Type B pancreatic cell (in vitro differentiated cells): ENCODE measurements at places on chromosomes 4 and X.
A peak's percentile ranks its signal among the peaks of the same experiment; 100 is the strongest.

DNA sequence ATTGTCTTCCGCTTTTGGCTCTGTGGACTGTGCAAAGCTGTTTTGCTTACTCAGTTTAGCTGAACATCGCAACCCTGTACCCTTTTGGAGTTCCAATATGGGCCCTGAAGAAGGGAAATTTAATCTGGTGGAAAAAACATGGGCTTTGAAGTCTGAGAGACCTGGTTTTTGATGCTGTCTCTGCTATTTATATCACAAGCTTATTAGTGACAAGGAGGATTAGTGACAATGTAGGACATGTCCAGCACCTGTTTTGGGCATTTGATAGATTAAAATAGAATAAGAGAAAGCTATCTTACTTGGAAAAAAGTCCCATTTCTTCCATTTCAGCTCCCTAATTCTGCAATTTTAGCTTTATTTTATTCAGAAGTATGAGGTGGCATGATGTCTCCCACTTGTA is 417.3 kb downstream of the SPRY1 start:
- DNase-seq: no peak

DNA sequence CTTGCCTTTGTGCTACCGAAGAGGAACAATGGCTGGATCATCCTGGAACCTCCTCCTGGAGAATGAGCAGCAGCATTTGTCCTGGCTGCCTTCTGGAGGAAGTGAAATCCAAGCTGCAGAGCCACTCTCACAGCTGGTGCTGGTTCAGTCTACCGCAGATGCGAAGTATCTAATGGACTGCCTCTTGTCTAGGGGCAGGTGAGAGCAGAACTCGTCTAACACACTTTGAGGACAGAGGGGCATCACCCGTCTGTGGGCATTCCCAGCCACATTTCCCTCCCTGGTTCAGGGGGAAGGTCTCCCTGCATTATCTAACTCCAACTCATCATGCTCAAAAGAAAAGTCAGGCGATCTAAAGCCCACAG is 338.2 kb upstream of the GATB start:
- DNase-seq: no peak

- no peak for DNase-seq
Measured at GRCh38 chrX:49829016-49829415, at the start of gene PAGE4. Gene PAGE4 (plus strand): TSS chrX:49829303. CDS start chrX:49830429, 1,126 bp downstream.

- DNase-seq: no peak
Measured at GRCh38 chr4:52420330-52420729, 238.8 kb downstream of the USP46 start.

DNA sequence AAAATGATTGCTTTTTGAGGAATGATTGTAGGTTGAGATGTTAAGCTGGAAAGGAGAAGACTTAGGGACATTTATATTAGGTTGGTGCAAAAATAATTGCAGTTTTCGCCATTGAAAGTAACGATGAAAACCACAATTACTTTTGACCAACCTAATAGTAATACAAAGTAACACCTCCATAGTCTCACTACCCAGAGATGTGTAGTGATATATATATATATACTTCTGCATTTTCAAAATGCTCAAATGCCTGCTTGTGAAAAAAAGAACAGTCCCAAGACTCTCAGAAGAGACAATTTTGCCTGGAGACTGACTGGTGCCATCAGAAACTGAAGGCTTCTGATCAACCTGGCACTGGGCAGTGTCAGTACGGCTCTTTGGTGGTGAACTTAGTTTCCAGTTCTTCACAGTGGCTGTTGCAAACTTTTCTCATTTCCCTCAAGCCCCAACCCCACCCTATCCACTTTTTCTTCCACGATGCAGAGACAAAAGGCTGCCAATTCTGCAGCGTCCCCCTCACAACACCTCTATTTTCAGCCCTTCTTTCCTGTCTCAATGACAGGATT is 35.1 kb upstream of the TAPT1 start:
- DNase-seq: no peak

DNA sequence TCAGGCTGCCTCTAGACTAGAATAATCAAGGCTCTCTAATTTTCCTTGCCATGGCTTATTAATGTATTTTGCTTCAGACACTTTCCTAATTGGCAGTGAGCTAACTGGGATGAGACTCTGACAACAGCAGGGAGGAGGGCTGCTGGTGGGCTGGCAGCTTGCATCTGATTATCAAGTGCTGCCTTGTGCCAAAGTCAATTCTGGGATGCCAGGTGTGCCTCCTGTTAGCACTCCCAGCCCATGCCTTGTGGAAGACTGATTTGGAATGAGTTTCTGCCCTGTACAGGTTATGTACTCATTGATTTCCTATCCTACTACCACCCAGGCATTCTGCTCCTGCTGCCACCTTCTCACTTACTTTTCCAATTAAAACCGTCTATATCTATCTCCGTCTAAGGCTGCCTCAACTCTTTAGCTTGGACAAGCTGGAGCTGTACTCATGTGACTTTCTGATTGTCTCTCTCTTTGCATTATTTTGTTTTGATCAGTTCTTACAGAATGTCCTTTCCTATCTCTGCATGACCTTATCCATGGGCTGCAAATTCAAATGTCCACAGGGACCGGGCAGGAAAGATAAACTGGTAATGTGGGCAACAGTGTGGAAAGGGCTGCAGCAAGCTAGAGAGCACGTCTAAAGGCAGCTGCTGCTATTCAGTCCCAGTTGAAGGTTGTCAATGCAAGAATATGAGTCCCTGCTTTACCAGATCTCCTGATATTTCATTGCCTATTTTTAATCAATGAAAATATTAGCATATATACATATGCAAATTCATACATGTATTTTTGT is 112.6 kb downstream of the GABRA2 start:
- no peak for DNase-seq

- no peak for DNase-seq
Measured at GRCh38 chr4:132824761-132825160, 324.3 kb upstream of the PCDH10 start.

GRCh38 chr4:42533042-42533441 is 123.9 kb downstream of the ATP8A1 start:
- DNase-seq: no peak

GRCh38 chr4:148542922-148543623 is 100.9 kb upstream of the NR3C2 start:
- no peak for DNase-seq

GRCh38 chr4:178140326-178140915 is 698.2 kb upstream of the AGA start:
- DNase-seq: no peak

DNA sequence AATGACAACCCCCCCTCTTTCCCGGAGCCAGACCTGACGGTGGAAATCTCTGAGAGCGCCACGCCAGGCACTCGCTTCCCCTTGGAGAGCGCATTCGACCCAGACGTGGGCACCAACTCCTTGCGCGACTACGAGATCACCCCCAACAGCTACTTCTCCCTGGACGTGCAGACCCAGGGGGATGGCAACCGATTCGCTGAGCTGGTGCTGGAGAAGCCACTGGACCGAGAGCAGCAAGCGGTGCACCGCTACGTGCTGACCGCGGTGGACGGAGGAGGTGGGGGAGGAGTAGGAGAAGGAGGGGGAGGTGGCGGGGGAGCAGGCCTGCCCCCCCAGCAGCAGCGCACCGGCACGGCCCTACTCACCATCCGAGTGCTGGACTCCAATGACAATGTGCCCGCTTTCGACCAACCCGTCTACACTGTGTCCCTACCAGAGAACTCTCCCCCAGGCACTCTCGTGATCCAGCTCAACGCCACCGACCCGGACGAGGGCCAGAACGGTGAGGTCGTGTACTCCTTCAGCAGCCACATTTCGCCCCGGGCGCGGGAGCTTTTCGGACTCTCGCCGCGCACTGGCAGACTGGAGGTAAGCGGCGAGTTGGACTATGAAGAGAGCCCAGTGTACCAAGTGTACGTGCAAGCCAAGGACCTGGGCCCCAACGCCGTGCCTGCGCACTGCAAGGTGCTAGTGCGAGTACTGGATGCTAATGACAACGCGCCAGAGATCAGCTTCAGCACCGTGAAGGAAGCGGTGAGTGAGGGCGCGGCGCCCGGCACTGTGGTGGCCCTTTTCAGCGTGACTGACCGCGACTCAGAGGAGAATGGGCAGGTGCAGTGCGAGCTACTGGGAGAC is 1.6 kb downstream of the PCDH10 start:
- peak; percentile 75 for DNase-seq

GRCh38 chrX:26442340-26442739 is 226.4 kb downstream of the MAGEB5 start:
- no peak for DNase-seq

GRCh38 chr4:187606581-187606980 is 389.0 kb upstream of the ZFP42 start:
- DNase-seq: no peak

GRCh38 chr4:44319129-44319528 is 129.5 kb downstream of the KCTD8 start:
- DNase-seq: no peak

- no peak for DNase-seq
Measured at GRCh38 chr4:87399148-87399547, 8.2 kb upstream of the HSD17B11 start.

GRCh38 chrX:123493857-123494256 is 239.0 kb downstream of the THOC2 start:
- DNase-seq: no peak

DNA sequence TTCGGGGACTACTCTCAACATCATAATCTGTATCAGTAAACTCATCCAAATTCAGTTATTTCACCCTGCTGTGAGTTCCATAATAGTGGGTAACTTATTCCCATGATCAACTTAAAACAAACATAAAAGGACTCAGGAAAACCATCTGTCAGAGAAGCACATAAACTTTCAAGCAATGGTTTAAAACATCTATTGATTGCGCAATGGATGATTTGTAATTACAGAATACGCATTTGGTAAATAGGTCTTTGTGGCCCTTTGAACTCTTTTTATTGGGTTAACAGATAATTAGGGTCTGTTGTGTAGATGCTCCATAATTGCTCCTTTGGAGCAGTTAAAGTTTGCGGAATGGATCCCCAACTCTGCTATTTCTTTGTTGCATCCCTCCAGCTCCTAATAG is 115.3 kb downstream of the KIT start:
- DNase-seq: no peak

DNA sequence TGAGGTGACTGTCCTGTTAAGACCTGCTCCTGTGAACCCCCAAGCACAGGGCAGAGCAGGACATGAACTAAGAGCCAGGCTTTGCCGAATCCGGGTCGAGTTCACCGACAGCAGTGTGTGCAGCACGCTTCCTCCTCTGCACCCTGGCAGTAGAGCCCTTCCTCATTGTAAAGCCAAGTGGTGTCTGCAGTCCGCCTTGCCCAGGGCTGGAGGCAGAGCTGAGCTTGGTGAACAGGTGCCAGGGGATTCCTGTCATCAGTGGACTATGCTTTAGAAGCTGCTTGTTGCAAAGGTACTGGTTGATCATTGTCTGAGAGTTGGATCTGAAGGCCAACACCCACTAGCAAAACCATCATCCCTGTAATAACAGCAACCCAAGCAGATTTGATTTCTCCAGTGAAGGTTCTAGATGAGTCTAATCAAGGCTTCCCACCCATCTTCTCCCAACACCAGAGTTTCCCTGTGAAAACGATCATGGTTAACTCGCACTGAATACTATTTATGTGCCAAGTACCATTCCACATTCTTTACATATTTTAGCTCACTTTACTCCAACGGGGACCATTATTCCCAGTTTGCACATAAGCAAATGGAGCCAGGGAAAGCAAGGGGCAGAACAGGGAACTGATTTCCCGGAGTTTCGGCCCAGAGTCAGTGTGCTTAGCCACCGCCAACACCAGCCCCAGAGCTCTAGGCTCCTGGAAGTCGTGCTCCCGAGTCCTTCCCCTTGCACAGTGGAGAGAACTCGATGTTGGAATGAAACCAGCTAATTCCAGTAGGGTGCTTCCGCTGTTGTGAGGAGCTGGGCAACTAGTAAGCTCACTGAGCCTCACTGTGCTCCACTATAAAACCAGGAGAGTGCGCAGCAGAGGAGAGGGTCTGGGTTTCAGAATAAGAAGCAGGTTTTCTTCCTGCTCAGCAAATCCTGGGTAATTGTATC is 1.4 kb upstream of the SLC34A2 start:
- DNase-seq: no peak

DNA sequence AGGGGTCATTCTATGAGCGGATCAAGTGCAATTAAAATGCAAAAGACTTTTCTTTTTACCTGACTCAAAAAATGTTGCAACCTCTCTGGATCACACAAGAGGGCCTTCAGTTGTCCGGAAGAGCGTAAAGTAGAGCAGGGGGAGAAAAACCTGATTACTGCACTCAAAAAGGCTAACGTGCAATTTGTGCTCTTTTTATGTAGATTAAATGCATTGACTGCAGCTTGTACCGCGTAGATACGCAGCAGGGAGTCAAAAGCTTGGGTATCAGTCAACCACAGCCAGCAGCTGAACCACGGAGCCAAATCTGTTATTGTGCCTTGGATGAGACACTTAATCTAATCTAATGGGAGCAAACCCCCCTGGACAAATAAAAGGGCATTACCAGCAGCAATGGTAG is 107.3 kb upstream of the RAI2 start:
- DNase-seq: no peak

DNA sequence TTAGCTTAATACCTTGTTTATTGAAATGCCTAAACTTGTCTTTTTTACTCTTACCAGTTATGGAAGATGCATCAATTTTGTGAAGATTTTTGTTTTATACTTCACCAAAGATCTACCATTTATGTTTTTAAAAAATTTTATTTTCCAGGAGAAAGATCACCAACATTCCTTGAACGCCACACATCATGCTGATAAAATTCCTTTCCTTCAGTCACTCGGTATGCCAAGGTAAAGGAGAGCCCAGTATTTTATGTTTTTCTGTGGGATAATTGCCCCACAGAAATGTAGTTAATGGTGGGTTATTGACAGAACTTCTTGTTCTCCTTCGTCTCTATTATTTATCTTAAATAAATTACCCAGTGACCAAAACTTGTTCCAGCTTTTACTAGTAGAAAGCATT is 217.0 kb downstream of the GC start:
- DNase-seq: no peak

- no peak for DNase-seq
Measured at GRCh38 chr4:172152284-172152683, 339.1 kb downstream of the GALNTL6 start.

DNA sequence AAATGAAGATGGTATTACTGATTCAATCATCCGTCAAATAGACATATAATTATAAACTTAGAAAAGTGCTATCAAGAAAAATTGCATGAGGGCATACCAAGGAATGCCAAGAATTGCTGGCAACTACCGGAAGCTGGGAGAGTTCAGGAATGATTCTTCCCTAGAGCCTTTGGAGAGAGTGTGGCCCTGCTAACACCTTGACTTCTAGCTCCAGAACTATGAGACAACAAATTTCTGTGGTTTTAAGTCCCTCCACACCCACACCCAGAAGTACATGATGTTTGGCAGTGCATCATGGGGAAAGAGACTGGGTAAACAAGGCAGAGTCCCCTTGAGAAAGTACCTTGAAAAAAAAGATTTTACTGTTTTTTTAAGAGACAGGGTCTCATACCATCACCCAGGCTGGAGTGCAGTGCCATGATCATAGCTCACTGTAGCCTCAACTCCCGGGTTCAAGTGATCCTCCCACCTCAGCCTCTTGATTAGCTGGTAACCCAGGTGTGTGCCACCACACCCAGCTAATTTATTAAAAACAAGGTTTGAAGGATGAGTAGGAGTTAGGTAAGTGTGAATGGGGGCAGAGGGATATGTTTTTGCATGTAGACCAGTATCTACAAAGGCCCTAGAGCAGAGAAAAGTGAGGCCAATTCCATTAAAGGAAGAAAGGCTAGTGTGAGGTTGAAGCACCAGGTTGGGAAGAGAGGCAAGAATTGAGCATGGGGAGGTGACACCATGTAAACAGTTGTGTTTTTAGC is 53.1 kb downstream of the GSX2 start:
- no peak for DNase-seq

- no peak for DNase-seq
Measured at GRCh38 chr4:87007528-87008446, 73.0 kb downstream of the AFF1 start.

GRCh38 chr4:73308286-73308685 is 49.7 kb upstream of the ANKRD17 start:
- DNase-seq: no peak
